Activated T-helper 2 cell treated with anti-CD3 and anti-CD28 coated beads, Interferon-gamma antibody, Interleukin-2, Interleukin-4, amounts not matched to agents 10 μg/mL and 5 μg/mL and 100 μg/mL, durations not matched to agents 14 hours and 24 hours and 36 hours (primary cell): ENCODE measurements at places on chromosomes 11 and 22. TPM values are rescaled to one million over a fixed set of nuclear protein-coding genes. Genes with fewer than 3 reads are reported as not detected.

The KRTAP5-7 gene
- total RNA-seq = 0.21 TPM in 1 of 2 replicates, not detected in the other

The APOL6 gene
- 21.2 and 21.9 TPM in 2 replicates for total RNA-seq

The TBX10 gene
- total RNA-seq = not detected in 2 replicates

The SYT12 gene
- not detected in 2 replicates for total RNA-seq

The MFRP gene
- total RNA-seq = not detected in 2 replicates

The C22orf42 gene
- not detected in 2 replicates for total RNA-seq

The HBG2 gene
- not detected in 2 replicates for total RNA-seq

The MRPL23 gene
- 65.1 and 72.2 TPM in 2 replicates for total RNA-seq

The TIRAP gene
- 15.9 TPM in 2 replicates for total RNA-seq

The DEUP1 gene
- not detected in 2 replicates for total RNA-seq

The BDNF gene
- not detected in 2 replicates for total RNA-seq

The SMC1B gene
- 0.50 and 0.80 TPM in 2 replicates for total RNA-seq

The MMP1 gene
- total RNA-seq = not detected in 2 replicates

The RAG1 gene
- 0.05 and 0.21 TPM in 2 replicates for total RNA-seq

The TTC36 gene
- total RNA-seq = 0.39 and 0.78 TPM in 2 replicates

The ATXN10 gene
- total RNA-seq = 119 and 123 TPM in 2 replicates

The CD248 gene
- total RNA-seq = not detected in 2 replicates

The MICALL1 gene
- 22.7 and 29.1 TPM in 2 replicates for total RNA-seq

The EIF3M gene
- total RNA-seq = 315 and 317 TPM in 2 replicates

The OR4C16 gene
- not detected in 2 replicates for total RNA-seq

The DTX4 gene
- 0.09 and 0.68 TPM in 2 replicates for total RNA-seq
